Osteoblast (primary cell): ENCODE measurements at places on chromosomes 1 and 21. TPM values are rescaled to one million over a fixed set of nuclear protein-coding genes. Genes with fewer than 3 reads are reported as not detected.

- no peak overlapping the region for H3K27ac ChIP-seq
- H3K4me1 ChIP-seq = no peaks in the 10 kb centered on the region
- H3K4me3 ChIP-seq = no peak overlapping the region
- DNase-seq = no peak
- H3K36me3 ChIP-seq = no peaks in the 10 kb centered on the region
These were observed 178.7 kb downstream of the MRPL39 start for GRCh38 chr21:25428537-25428936.

- peak overlapping the region; percentile 69 for H3K27ac ChIP-seq
- no peaks in the 10 kb centered on the region for H3K36me3 ChIP-seq
- no peak for DNase-seq
- no peaks in the 10 kb centered on the region for H3K27me3 ChIP-seq
These were observed 93.9 kb upstream of the TSPAN2 start for GRCh38 chr1:115183158-115183557.

- no peak for DNase-seq
- peaks cover 31% of the 10 kb centered on the region for H3K36me3 ChIP-seq
- H3K4me1 ChIP-seq = peaks cover 3% of the 10 kb centered on the region
- H3K27ac ChIP-seq = no peak overlapping the region
These were observed 19.6 kb downstream of the CCDC17 start for GRCh38 chr1:45604239-45604638.

DNA sequence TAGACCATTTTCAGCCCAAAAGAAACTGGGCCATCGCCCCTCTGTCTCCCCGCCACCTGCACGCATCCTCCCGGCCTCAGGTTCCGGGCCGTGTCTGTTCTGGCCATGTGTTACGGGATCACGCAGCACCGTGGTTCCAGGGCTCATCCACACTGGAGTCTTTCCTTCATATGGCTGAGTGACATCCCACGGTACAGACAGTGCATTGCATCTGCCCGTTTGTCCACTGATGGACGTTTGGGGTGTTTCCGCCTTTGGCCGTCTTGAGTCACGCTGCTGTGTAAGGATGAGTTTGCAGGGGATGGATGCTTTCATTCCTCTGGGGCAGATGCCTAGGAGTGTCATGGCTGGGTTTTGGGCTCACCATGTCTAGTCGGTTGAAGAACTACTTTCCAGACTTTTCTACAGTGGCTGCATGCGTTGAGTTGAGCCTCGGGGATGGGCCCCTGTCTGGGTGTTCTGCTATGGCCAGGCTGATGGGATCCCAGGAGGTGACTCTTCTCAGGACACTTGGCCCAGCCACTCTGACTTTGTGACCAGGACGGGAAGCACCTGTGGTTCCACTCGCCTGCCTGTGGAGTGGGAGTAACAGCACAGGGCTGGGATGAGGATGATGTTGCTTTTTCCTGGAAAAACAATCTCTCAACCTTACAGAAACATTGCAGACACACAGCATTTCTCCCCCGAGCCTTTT is 16.8 kb downstream of the RRP1 start:
- H3K4me1 ChIP-seq = peaks cover 2% of the 10 kb centered on the region
- no peak overlapping the region for H3K27ac ChIP-seq
- H3K27me3 ChIP-seq = no peaks in the 10 kb centered on the region
- no peak for DNase-seq
- peaks cover 21% of the 10 kb centered on the region for H3K36me3 ChIP-seq
- H3K4me3 ChIP-seq = no peak overlapping the region

Gene FHAD1
- total RNA-seq = 0.72 and 1.8 TPM in 2 replicates

Gene AXDND1
- under 0.01 and 0.72 TPM in 2 replicates for total RNA-seq

Gene SLC26A9
- total RNA-seq = not detected in 2 replicates

Gene CASZ1
- 0.36 and 0.59 TPM in 2 replicates for total RNA-seq

Gene LCE1B
- total RNA-seq = not detected in 2 replicates
